Stimulated activated CD8-positive, alpha-beta memory T cell treated with anti-CD3 and anti-CD28 coated beads, Interleukin-15, amount 100 ng/mL, for 24 hours (primary cell): ENCODE measurements at places on chromosomes 3 and 15.

GRCh38 chr15:41150279-41150678 lies 34.2 kb upstream of the INO80 start:
- DNase-seq = no peak

- no peak for DNase-seq
These were observed 517.2 kb downstream of the FOXP1 start for GRCh38 chr3:71066356-71066755.

DNA sequence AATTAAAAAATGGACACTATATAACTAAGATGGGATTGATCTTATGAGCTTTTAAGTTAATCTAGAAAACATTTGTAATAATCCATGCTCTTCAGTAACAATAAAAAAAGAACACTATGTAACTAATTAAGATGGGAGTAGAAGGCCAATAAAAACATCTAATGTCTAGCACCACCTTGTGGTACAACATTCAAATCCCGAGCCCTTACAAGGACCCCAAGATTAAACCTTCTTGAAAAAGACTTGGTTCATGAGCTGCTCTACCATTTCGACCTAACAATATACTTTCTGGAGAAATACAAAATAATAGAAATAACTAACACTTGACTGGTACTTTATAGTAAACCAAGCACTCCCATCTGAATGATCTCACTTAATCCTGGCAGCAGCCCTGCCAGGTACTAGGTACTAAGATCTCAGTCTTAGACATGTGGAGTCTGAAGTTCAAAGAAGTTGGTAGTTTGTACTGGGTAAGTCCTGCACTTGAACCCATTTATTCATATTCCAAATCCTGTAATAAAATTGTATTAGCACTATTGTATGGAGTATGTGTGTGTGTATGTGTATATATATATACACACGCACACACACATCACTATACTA lies 21.8 kb downstream of the METTL6 start:
- no peak for DNase-seq

GRCh38 chr3:161475905-161476304 lies 20.7 kb upstream of the OTOL1 start:
- no peak for DNase-seq

- DNase-seq = no peak
These were observed 721 bp downstream of the MYEF2 start for GRCh38 chr15:48177383-48177765.

GRCh38 chr3:197758512-197758911 lies 8.8 kb downstream of the FYTTD1 start:
- DNase-seq = no peak
